ENCODE measurements at places on chromosomes 2 and 18.
A peak's percentile ranks its signal among the peaks of the same experiment; 100 is the strongest.

- peak; percentile 42 for DNase-seq
Observed at GRCh38 chr18:75207310-75208154, 1.4 kb downstream of the PTGR3 start.

DNA sequence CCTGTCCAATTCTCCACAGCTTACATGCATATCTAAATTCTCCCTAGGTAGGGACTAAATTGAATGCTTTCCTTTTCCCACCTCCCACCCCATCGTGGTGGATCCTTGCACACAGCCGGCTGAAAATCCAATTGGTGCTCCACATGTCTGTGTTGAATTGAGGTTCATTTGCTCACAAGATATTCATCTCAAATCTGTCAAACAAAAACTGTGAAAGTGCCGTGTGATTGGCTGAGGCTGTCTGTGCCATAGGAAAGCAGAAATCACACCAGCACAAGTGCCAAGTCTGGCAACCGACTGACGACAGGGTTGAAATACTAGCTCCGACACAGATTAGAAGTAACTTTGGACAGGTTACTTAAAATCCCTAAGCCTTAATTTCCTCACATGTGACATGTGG, 823.3 kb downstream of the TDRD15 start:
- no peak for DNase-seq

DNA sequence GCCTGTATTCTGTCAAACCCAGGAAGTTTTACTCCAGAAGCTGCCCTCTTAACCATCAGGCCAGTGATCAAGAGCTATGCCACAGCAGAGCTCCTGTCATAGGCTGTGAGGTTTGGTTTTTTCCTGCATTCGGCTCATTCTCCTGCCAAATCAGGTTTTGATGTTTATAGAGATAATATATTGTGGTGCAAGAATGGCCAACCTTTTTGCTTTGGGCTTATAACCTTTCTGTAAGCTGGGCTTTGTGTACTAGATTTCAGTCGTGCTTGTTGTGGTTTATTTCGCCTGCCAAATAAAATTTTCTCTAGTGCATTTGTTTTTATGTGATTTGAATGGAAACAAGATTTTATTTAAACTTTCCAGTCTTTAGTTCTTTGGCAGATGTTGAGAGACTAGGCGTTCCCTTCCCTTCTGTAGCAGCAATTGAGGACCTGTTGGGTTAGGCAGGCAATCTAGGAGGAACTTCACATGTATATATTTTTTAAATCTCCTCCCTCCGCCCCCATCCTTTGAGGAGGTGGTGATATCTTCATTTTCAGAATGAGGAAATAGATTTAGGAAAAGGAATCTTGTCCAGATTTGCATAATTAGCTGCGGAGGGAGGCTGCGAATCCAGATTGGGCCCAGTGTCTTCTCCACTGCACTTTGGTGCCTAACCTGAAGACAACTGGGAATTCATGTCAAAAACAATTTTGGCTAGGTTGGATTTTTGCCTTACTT, 2.6 kb downstream of the KDM3A start:
- DNase-seq: no peak

- no peak for DNase-seq
Observed at GRCh38 chr18:50606609-50607008, 46.7 kb downstream of the MAPK4 start.

DNA sequence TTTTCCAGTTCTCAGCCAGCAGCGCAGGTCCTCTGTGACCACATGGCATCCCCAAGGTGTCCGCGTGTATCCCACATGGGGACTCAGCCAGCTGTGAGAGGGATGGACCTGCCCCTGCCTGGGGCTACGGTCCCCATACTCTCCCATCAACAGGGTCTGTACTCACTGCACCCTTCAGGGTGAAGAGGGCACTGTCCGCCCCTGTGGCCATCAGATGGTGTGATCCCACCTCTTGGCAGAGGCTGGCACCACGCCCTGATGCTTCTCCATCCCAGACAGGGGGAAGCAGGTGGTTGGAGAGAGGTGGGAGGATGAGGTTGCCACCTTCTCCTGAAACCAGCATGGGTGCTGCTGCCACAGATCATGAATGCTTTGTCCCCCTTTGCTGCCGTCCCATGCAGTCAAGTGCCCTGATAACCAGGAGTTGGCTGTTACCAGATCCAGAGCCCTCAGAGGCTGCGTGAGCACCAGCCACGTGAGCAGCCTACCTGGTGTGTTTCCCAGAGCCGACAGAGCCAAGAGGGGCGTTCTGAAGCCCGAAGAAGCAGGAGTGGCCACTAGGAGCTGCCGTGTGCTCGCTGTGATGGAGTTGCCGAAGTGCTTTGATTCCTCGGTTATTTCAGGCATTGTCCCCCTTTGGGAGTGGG, 93.9 kb downstream of the SH3RF3 start:
- DNase-seq: no peak

Data from HT1080 (cell line).